ENCODE measurements at places on chromosomes 11 and 22.
A peak's percentile ranks its signal among the peaks of the same experiment; 100 is the strongest.

GRCh38 chr22:35442471-35442870 lies 42.5 kb downstream of the MCM5 start:
- DNase-seq = no peak

- peak; percentile 85 for DNase-seq
These were observed 22.0 kb downstream of the TBRG1 start for GRCh38 chr11:124644426-124645280.

DNA sequence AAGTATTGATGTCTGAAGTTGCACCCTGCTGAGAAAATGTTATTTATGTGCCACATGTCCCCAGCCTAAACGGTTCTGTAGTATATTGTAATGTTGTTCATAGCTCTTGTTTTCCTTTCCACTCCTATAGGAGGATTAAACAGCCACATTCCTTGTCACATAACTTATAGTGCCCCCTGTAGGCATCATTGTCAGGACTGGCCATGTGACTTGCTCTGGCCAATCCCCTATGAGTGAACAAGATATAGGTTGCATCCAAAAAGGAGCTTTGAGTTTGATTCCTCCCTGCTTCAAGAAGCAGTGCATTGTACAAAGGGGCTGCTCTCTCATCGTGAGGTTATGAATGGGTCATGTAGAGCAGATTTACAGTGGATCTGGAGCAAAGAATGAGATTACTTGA lies 717.6 kb upstream of the ANO5 start:
- no peak for DNase-seq

DNA sequence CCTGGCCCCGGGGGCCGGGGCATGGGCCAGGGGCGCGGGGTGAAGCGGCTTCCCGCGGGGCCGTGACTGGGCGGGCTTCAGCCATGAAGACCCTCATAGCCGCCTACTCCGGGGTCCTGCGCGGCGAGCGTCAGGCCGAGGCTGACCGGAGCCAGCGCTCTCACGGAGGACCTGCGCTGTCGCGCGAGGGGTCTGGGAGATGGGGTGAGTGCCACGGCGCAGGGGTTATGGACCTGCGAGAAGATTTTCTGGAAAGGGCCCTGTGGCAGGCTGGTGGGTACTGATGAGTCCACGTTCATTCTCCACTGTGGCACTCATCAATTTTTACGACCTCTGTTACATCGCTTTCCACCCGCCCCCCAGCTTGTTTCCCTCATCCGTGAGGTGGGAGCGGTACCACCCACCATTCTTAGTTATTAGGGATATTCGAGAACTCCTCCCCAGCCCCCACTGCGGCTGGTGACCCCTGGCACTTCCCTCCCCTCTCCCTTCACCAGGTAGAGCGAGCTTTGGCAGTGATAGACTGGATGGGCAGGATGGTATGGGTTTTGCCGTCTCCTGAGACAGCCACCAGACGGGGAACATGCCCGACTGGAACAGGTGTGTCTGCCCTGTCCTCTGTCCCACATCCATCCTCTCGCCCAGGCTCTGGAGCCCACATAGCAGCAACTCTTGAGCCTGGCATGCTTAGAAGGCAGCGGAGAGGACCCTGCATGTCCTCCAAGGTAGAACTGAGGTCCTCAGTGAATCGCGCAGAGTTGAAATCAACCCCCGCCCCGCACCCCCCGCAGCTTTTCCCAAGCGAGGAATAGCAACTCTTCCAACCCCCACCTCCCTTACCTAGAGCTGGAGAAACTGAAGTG lies 562 bp downstream of the DGAT2 start:
- no peak for DNase-seq

- no peak for DNase-seq
These were observed 299.5 kb upstream of the B3GAT1 start for GRCh38 chr11:134711588-134711987.

DNA sequence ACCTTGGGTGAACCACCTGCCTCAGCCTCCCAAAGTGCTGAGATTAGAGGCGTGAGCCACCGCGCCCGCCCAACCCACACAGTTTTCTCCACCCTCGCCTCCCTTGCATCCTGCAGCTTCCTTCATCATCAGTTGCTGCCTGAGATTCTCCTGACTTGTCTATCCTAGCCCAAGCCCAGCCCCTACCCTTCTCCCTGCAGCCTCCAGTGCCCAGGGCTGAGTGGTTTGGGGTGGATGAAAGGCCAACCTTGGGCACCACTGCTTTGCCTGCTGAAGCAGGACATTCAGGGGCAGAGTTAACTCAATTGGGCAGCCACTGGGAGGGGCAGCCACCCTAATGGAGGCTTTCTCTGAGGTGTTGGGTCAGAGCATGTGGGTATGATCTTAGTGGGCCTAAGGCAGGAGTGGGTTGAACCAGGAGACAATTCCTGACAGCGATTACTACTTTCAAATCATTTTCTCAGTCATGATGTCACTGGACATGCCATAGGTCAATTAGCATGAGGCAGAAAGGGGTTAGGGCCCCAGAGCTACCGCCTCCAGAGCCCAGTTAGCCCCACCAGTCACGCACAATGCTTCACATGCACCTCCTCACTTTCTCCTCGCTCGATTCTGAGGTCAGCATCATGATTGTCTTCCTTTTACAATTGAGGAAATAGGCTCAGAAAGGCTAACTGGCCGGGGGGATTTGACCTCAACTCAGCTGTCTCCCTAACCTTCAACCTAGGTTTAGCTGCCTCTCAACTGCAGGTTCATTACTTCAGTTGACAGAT lies 1.0 kb upstream of the FKBP2 start:
- DNase-seq = no peak

- DNase-seq = no peak
These were observed 5.2 kb upstream of the ZP1 start for GRCh38 chr11:60862171-60862570.

GRCh38 chr11:30429550-30429949 lies 106.6 kb downstream of the ARL14EP start:
- no peak for DNase-seq

GRCh38 chr11:124339396-124340141 lies 19.6 kb upstream of the OR8D2 start:
- no peak for DNase-seq

DNA sequence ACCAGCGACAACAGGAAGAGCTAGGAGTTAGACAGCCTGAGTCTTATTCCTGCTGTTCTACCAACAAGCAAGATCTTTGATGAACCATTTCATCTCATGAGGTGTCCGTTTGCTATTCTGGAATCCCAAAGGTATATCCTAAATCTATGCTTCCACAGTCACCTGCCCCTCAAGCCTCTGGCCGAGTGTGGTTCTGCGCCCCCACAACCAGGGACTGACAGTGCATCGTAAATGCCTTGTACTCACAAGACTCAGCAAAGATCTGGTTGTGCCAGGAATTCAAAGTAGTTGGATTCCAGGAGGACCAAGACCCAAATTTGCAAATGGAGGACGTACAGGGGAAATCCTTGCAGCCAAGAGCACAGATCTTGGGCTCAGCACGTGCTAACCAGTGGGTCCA lies 47.5 kb upstream of the JAM3 start:
- no peak for DNase-seq

DNA sequence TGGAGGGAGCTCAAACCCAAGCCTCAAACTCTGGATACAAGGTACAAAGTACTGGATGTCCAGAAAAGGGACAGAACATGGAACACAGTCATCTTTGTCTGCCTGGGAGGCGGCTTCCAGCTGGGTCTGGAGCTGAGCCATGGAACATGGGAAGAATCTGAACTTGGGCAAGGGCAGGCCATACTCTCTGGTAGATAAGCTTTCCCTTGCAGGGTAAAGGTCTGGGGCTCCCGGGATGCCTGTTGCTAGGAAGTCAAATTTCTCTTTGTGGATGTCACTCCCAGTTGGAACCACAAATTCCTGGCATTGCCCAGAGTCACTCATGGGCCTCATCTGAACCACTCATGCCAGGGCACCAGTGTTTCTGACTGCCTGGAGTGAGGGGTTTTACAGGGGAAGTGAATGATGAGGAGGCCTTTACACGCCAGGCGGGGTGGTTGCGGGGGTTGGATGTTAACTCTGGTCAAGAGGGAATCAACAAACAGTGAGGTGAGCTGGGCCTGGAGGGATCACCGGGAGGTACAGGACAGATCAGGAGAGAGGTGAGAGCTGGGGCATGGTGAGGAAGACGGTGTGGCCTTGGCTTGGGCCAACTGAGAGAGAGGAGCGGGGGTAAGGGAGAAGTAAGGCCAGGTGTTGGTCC lies 5.7 kb downstream of the FTH1 start:
- peak; percentile 67 for DNase-seq

GRCh38 chr11:44506375-44507016 lies 59.0 kb upstream of the CD82 start:
- DNase-seq = no peak

GRCh38 chr11:130832566-130833425 lies 83.5 kb downstream of the SNX19 start:
- no peak for DNase-seq

DNA sequence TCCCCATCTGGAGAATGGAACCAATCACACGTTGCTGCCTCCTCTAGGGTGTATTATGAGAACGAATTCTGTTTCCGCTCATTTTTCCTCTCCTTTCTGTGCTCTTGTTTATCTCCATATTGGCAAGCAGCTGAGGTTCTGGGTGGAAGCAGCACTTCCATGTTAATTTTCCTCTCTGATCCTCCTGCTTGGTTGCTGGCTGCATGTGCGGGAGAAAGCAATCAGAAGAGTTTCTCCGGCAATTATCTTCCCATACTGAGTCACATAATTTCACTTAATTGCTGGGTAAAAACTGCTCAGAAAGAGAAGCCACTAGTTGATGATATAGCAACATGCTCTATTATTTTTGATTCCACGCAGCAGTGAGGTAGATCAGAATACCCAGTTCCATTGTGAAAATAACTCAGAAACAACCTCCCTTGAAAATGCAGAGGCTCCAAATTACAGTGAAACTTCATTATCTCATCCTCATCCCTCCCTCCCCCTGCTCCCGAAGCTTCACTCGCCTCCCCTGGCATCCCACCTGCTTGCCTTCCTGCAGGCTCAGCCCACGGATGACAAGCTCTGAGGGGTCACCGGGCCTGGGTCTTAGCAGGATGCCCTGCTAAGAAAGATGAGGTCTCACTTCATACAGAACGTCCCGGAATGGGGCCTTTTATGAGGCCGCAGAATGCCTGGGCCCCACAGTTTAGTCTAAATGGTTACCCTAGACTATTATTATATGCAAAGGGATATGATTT lies 20.4 kb downstream of the FXYD6 start:
- no peak for DNase-seq

GRCh38 chr11:79671401-79671800 lies 230.6 kb upstream of the TENM4 start:
- DNase-seq = no peak

- DNase-seq = peak; percentile 67
These were observed 2193.4 kb upstream of the RAG2 start for GRCh38 chr11:38791346-38791961.

- DNase-seq = peak; percentile 80
These were observed 26.5 kb downstream of the ABTB2 start for GRCh38 chr11:34331329-34331728.

- DNase-seq = no peak
These were observed 178.6 kb upstream of the NARS2 start for GRCh38 chr11:78753297-78753696.

DNA sequence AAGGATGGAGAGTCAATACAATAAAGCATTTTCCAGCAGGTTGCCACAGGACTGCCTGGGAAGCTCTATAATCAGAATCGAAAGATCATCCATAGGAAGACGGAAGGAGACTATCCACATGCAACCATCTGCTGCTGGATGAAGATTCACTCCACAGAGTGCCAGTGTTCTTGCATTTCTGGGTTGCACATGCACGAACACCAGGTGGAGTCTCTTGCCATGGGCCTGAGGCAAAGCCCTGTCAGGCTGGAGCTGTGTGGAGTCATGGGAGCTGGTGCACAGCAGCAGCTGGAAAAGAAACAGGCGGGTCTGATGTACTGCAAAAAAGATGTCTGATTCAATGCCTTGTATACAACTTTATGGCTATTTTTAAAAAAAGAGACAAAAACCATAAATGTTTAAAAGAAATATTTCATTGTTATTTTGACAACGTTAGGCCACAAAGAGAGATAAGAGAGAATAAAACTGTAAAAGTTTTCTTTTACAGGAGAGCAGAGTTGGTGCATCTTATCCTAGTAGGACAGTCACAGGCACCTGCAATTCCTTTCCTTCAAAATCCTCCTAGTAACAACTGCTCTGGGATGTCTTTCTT lies 12.9 kb upstream of the FAT3 start:
- no peak for DNase-seq

DNA sequence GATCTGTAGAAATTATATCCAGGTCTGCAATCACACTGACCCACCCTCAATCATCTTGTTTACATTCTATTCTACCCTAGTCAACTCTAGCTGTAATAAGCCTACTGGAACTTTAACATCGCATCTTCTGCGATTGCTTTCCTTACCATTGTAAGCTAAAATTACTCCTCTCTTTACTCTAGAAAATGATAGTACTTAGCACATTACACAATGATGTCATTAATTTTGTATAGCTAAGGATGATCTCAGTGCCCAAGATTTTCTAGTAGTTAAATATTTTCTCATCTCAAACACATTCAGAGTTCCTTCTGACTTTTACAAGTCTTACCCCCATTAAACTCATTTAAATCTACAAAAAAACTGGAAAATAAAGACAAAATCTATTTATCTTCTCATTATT lies 39.6 kb upstream of the CTSC start:
- DNase-seq = no peak

- peak; percentile 70 for DNase-seq
These were observed 169.4 kb upstream of the ZBED5 start for GRCh38 chr11:11027288-11027687.

DNA sequence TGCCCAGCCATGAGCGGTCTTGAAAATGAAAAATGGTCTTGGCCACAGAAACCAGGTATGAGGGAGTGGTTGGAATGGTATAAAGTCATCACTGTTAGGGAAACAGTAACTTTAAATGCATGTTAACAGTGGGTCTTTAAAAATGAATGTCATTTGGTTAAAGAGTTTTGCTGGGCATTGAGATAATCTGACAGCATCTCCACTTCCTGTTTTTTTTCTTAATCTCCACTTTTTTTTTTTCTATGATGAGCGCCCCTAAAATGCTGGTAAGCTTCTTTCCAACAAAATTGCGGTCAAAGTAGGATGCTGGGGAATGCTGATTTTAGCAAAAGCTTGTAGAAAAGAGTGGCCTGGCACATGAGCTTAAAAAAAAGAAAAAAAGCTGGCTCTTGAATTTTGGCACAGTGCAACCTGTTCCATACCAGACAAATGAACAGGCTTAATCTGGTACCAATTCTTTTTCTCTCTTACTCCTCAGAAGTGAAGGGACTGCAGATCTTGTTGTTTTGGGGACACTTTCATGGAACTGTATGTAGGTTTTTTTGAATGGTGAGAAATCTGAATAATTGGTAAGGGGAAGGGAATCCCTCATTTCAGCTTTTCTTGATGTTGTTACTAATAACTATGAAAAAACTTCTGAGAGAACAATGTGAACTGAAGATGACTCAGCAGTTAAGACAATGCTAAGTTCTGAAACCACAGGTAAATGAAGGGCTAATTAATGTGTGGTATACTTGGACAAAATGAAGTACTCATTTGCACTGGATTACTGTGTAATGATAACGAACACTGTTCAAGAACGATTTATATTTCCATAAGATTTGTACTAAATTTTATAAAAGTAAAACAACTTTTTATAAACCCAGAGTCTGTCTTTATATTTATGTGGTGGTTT lies 3.1 kb upstream of the ARHGEF12 start:
- peak; percentile 78 for DNase-seq

GRCh38 chr11:62540804-62541701 lies 5.6 kb downstream of the AHNAK start:
- peak; percentile 42 for DNase-seq

All from fibroblast of the aortic adventitia (primary cell).